ENCODE measurements at places on chromosomes 4 and X.

GRCh38 chrX:43267652-43268051, 388.4 kb upstream of the MAOA start:
- DNase-seq = no peak

DNA sequence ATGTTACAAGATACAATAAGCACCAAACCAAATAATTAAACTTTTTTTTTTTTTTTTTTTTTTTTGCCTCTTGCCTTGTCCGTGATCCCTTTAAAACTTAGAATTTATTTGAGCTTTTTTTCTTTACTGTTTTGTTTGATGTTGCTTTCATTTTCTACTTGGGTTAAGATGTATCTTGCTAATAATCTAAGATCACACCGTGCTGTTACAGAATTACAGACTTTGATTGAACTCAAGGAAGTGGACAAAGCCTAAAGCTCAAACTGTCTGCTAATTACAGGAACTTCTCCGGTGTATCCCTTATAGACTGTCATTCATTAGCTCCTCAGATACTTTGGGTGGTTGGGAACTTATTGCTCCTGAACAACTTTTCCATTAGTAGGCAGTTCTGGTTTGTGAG, 26.5 kb downstream of the STIM2 start:
- DNase-seq = no peak

DNA sequence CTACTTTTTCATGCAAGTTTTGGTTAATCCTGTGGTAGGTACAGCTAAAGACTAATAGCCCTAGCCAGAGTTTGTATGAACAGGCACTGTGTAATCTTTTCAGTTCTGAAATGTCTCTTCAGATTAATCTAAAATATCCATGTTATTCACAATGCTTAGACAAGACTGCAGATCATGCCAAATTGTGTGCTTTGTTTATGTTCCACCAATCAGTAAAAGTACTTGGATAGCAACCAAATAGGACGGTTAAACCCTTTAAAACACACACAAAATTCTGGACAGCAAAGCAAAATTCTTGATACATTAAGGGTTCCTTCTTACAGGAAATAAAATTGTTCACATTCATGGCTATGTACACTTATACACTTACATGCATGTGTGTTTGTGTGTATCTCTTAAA, 139.1 kb downstream of the KLHL13 start:
- no peak for DNase-seq

GRCh38 chr4:87409420-87409939, 12.9 kb upstream of the NUDT9 start:
- DNase-seq = no peak

DNA sequence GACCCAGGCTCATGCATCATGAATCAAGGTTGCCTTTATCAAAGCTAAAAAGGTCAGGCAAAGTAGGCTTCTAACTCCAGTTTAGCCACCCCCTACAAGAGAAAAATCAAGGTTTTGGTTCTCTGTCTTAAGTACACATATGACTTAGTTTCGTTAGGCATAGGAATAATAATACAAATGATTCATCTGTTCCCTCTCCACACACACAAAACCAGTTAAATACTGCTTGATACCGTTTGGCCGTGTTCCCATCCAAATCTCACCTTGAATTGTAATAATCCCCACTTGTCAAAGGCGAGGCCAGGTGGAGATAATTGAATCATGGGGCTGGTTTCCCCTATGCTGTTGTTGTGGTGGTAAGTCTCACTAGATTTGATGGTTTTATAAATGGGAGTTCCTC, 226.2 kb downstream of the HS6ST2 start:
- no peak for DNase-seq

Measured in foreskin fibroblast (primary cell).